ENCODE measurements at places on chromosomes 12 and 14. TPM values are rescaled to one million over a fixed set of nuclear protein-coding genes. Genes with fewer than 3 reads are reported as not detected.

The MIP gene
- not detected for polyA plus RNA-seq

The TAS2R9 gene
- not detected for polyA plus RNA-seq

The PRB2 gene
- polyA plus RNA-seq = not detected

The CLEC12A gene
- polyA plus RNA-seq = not detected

The SOAT2 gene
- 3.4 TPM for polyA plus RNA-seq

The AICDA gene
- 0.23 TPM for polyA plus RNA-seq

The DBX2 gene
- not detected for polyA plus RNA-seq

The PTGES3 gene
- polyA plus RNA-seq = 142 TPM

The AVPR1A gene
- polyA plus RNA-seq = 0.38 TPM

The ENDOU gene
- polyA plus RNA-seq = 0.74 TPM

The GLI1 gene
- polyA plus RNA-seq = 2.1 TPM

All from aorta (tissue), 5 donors.